NCI-H187 (cell line): ENCODE measurements at places on chromosomes 5 and 9.
A peak's percentile ranks its signal among the peaks of the same experiment; 100 is the strongest.

GRCh38 chr9:18368206-18368605 is 105.7 kb upstream of the ADAMTSL1 start:
- no peak for DNase-seq

DNA sequence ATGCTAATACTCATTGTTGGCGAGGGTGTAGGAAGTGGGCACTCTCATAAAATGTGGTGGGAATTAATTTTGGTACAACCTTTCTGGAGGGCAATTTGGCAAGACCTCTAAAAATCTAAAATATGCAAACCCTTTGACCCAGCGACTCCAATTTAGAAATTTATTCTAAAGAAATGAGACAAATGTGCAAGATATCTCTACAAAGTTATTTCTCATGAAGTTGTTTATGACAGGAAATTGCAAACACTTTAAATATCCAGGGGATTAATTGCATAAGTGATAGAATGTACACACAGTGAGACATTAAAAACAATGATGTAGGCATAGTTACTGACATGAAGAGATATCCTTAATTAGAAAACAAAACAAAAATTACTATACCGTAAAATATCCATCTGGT is 246.3 kb upstream of the MAP3K1 start:
- DNase-seq = no peak

GRCh38 chr9:112396416-112396815 is 16.5 kb downstream of the HSDL2 start:
- DNase-seq = no peak

- no peak for DNase-seq
These were observed 20.1 kb downstream of the CXXC5 start for GRCh38 chr5:139668064-139668880.

- DNase-seq = no peak
These were observed 4.2 kb downstream of the LECT2 start for GRCh38 chr5:135950611-135951010.

DNA sequence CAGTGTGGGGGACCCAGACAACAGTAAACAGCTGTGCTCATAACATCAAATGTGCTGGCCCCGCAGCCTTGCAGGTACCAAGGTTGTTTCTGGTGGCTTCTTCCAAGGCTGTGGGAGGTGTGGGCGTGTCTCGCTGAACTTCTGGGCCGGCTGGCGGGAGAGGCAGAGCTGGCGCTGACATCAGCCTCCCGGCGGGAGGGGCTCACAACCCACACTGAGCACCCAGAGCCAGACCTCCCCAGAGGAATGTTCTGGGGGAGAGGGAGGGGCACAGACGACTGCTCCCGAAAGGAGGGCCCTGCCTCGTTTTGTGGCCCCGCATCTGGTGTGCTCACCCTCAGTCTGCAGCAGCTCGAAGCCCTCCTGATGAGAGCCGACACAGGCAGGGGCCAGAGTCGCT is 6.9 kb upstream of the SLC12A7 start:
- DNase-seq = no peak

GRCh38 chr5:43021151-43021550 is 19.0 kb downstream of the ANXA2R start:
- DNase-seq = peak; percentile 54

- DNase-seq = no peak
These were observed 24.5 kb downstream of the CDC42SE2 start for GRCh38 chr5:131288328-131288727.

DNA sequence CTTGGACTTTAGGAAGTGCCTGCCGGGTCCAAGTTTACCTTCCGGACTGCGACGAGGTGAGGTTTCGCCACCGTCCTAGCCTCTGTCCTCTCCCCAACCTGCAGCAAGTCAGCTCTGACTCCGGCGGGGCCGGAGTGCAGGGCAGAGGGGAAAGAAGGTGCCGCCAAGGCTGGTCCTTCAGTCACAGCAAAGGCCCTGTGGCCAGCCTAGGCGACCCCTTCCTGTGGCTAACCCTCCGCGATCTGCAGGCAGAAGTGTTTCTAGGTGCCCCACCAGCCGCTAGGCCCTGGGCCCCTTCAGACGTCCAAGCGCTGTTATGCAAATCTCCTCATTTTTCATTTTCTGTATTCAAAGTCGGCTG is 11.1 kb upstream of the NKX2-5 start:
- DNase-seq = no peak

GRCh38 chr9:131423171-131423581 is 29.3 kb downstream of the PRRC2B start:
- DNase-seq = no peak

DNA sequence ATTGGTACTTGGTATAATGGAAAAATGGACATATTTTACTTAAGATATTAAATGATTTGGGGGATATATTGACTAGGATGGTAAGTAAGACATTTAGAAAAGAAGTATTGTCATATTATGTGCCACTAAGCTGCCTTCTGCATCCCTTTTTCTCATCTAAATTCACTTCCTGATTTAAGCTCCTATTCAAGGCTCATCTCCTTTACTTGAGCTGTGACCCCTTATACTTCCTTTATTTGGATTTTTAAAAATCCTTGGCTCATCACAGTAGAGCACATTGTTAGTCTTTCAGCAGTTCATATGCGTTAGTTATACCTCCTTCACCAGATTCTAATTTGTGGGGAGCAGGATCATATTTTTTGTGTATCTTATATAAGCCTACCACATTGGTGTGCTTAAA is 6.6 kb downstream of the COMMD10 start:
- DNase-seq = no peak

DNA sequence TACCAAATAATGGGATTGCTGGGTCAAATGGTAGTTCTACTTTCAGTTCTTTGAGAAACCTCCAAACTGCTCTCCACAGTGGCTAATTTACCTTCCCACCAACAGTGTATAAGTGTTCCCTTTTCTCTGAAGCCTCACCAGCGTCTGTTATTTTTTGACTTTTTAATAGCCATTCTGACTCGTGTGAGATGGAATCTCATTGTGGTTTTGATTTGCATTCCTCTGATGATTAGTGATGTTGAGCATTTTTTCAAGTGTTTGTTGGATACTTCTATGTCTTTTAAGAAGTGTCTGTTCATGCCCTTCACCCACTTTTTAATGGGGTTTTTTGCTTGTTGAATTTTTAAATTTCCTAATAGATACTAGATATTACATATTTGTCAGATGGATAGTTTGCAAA is 28.4 kb upstream of the SUSD1 start:
- DNase-seq = no peak

- no peak for DNase-seq
These were observed 23.9 kb downstream of the GDNF start for GRCh38 chr5:37815913-37816312.

DNA sequence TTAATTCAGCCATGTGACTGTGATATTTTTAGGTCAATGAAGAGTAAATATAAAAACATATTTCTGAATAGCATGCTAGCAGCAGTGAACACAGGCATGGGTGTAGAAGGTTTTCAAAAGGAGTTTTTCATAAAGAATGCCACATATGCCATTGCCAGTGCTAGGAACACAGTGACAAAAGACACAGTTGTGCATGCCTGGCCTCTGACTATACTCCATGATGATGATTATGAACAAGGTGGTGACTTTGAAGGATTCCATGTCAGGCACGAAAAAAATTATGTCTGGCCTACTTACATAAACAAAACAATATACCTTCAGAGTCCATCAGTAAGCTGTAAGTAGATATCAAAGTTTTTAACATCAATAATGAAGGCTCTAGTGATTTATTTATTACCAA is 438.7 kb downstream of the TLE1 start:
- DNase-seq = no peak

DNA sequence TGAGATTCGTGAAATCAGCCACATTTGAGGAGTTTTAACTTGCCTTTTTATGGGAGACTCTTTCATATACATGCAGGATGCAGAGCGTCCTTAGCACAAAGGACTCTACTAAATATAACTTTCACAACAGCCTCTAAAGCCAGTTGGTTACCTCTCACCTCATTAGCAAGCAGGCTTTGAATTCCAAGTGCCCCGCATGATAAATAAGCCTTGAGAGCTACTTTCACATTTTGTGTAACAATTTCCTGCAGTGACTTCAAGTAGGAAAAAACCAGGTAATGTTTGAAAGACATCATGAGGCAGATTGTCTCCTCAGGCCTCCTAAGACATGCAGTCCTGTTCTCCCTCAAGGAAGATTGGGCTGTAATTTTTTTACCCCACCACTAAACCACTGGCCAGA is 50.5 kb downstream of the RALGPS1 start:
- no peak for DNase-seq

GRCh38 chr5:135391116-135391868 is 7.7 kb downstream of the MACROH2A1 start:
- DNase-seq = no peak

- no peak for DNase-seq
These were observed 47.1 kb upstream of the CHSY3 start for GRCh38 chr5:129857116-129857515.

DNA sequence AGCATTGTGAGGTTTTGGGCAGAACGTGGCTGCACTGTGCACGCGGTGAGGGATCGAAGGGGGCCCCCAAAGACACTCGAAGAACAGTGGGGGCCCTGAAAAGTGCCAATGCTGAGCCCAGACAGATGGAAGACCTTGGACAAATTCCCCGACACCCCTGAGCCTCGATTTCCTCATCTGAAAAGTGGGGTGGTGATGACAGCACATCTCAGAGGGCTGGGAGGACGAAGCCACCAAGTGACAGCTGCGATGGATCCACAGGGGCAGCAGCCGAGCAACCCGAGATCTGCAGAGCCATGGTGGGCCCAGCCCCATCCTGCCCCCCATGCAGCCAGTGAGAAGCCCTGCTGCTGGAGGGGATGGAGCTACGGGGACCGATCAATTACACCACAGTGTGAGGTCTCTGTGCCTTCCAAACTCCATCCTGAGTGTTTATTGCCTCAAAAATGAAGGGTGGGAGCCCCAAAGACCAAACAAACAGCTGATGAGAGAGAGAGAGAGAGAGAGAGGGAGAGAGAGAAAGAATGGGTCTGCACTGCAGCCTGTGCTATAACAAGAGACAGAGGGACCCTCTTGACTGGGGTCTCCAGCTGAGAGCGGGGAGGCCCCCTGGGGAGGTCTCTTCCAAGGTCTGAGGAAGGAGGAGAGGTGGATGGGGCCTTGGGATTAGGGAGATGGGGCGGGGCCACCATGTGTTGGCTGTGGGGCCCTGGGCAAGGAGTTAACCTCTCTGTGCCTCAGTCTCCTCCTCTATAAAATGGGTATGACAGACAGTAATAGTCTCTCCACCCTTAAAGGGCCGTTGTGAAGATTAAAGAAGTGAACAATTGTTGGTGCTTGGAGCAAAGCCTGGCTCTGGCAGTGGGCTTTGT is 134.4 kb upstream of the IER5L start:
- DNase-seq = no peak

GRCh38 chr9:130921300-130921988 is 17.6 kb downstream of the FIBCD1 start:
- DNase-seq = no peak

- DNase-seq = no peak
These were observed 101.2 kb downstream of the NMUR2 start for GRCh38 chr5:152303841-152304240.

GRCh38 chr9:94029932-94030317 is 54.3 kb upstream of the PTPDC1 start:
- DNase-seq = no peak

DNA sequence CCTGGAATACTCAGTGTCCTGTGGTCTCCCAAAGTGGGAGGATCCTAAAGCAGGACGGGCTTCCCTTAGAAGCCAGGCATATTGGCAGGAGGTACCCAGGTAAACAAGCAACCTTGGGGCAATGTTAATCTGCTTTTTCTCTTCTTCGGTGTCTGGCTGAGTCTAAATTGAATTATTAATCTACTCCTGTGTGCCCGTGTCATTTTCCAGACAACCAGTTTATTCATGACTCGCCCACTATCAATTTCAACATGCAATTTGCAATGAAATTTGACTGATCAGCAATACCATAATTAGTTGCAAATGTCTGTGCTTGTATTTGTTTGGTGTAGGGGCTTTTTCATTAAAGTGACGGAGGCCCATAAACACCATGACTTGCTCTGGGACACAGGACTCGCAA is 32.9 kb upstream of the JADE2 start:
- DNase-seq = no peak

DNA sequence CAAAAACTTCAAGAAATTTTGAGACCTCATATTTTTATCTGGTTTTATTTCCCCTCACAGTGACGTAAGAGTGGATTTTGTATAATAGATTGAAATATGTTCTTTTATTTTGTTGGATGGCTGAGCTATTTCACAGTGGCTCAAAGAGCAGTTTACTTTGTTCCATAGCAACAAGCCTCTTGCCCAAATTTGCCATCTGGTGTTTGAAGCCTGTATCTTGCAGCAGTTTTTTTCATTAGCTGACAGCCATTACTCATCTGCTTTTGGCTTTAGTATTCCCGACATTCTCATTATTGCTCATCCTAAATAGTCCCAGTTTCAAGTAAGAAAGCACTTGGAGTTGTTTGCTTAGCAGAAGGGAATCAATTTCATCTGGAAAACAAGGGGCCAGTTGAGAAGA is 36.3 kb downstream of the GDA start:
- DNase-seq = no peak

GRCh38 chr9:74861773-74862474 is 25.8 kb downstream of the TRPM6 start:
- no peak for DNase-seq

- no peak for DNase-seq
These were observed 206.0 kb upstream of the TLX3 start for GRCh38 chr5:171102877-171103610.

GRCh38 chr5:154214371-154215106 is 24.0 kb downstream of the GALNT10 start:
- no peak for DNase-seq

- no peak for DNase-seq
These were observed 4.0 kb upstream of the RCL1 start for GRCh38 chr9:4788703-4789102.

DNA sequence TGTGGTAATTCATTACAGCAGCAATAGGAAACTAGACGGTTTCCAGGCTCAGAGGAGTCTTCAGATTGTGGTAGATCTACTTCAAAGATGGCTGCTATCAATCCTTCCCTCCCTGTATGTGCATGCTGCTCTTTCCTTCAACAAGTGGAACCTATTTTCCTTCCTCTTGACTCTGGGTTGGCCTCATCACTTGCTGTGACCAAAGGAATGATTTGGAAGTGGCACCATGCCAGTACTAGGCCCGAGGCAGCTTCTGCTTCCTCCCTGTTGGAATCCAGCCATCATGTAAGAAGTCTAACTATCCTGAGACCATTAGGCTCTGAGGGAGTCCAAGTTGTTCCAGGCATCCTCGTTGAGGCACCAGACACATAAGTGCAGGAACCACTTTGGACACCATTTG is 46.5 kb upstream of the MCTP1 start:
- no peak for DNase-seq

DNA sequence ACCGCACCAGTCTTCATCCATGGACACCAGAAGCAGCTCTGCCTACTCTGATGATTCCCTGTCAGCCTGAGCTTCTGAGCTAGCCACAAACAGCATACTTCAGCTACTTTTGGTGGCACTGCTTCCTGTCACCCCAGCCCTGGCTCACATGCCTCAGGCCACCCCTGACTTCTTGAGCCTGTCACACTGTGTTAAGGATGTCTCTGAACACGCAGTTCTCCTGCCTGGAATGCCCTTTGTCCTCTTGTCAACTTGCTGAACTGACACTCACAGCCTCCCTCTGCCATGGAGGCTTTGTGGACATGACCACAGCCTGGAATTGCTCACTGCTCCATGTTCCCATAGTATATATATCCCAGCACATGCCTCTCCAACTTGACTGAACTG is 7.2 kb downstream of the MACROH2A1 start:
- no peak for DNase-seq
